NCI-H774 (cell line): ENCODE measurements at places on chromosomes 4 and X.

GRCh38 chrX:68411729-68412128 lies 21.6 kb downstream of the OPHN1 start:
- no peak for DNase-seq

GRCh38 chrX:110477593-110478228 lies 119.1 kb downstream of the RTL9 start:
- no peak for DNase-seq

- DNase-seq = no peak
Observed at GRCh38 chr4:28462766-28463700, 1602.4 kb downstream of the STIM2 start.

DNA sequence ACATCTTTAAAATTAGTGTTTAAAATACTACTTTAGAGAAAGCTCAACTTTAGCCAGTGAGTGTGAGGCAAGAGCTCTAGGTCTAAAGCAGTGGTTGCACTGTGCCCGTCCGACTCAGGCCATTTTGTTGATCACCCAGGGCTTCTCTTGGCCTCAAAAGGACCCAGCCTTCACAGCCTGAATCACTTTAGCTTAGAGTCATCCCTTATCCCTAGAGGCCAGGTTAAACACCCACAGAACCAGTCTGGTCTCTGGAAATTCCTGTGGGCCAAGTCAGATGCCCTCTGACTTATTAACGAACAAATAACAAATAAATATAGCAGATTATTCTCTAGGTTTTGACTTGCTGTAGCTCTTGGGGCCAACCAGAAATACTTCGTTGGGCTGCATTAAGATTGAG lies 102.3 kb downstream of the WWC2 start:
- no peak for DNase-seq

- no peak for DNase-seq
Observed at GRCh38 chrX:37871626-37872302, 24.4 kb upstream of the DYNLT3 start.

DNA sequence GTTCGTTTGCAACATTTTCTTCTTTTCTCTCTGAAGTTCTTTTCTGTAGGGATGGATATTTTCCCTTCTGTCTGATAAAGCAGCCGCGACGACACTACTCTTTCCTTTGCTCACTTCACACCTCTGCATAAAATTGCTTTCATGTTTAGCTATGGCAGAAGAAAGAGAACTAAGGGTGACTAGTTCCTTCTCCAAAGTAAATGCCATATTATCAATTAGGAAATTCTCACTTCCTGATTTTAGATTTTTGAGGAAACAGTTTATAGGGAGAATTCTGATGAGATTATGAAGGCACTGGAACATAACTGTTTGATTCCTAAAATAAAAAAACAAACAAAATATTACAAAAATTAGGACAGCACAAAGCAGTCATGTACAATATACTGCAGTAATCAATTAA lies 29.2 kb downstream of the FANCB start:
- no peak for DNase-seq

DNA sequence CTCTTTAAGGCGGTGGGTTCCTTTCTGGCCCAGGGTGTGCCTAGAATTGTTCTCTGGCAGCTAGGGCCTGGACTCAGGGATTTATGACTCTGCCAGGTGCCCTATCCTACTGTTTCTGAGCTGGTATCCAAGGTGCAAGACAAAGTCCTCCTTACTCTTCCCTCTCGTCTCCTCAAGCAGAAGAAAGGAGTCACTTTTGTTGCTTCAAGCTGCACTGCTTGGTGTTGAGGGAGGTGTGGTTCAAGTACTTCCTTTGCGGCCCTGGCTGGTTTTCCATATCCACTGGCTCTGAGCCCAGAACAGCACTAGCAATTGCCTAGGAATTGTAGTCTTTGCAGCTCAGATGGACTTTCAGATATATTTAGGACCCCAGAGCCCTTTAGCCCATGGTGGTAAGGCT lies 39.3 kb downstream of the RTL3 start:
- DNase-seq = no peak

- DNase-seq = no peak
Observed at GRCh38 chr4:128544272-128544671, 256.7 kb upstream of the PGRMC2 start.

DNA sequence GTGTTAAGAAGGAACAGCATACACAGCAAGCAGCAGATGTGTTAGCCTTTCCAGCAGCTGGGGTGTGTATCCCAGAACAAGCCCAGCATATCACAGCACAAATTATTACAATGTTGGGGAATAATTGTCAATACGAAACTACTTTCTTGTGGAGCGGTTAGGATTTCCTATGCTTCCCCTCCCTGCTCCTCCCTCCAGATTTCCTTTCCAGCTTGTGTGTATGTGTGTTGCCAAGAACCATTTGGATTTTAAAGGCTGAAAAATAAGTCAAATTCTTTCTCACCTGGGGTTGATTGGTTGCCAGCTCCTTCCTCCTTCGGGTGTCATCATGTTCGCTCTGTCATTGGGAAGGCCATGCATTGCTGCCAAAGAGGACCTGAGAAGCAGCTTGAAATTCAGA lies 178.2 kb upstream of the FRMPD4 start:
- DNase-seq = no peak

- DNase-seq = no peak
Observed at GRCh38 chr4:41072021-41072777, 142.1 kb downstream of the APBB2 start.

- DNase-seq = no peak
Observed at GRCh38 chr4:95533254-95533653, 15.5 kb downstream of the UNC5C start.

GRCh38 chr4:85557016-85557901 lies 82.3 kb downstream of the ARHGAP24 start:
- no peak for DNase-seq

DNA sequence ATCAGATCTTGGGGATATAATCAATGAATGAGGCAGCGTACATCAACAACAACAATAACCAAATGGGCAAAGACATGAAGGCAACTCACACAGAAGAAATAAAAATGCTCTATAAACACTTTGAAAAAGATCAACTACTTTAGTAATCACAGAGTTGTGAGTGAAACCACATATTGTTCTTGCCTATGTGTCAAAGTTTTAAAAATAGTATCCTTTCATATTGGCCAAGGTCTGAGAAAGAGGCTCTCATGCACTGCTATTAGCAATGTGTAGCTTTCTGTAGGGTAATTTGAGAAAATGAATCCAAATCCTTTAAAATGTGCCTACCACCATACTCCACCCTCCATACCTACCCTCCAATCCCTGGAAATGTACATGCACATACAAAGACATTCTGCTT lies 25.0 kb downstream of the COQ2 start:
- DNase-seq = no peak
